ENCODE measurements at places on chromosomes 5 and 9.

DNA sequence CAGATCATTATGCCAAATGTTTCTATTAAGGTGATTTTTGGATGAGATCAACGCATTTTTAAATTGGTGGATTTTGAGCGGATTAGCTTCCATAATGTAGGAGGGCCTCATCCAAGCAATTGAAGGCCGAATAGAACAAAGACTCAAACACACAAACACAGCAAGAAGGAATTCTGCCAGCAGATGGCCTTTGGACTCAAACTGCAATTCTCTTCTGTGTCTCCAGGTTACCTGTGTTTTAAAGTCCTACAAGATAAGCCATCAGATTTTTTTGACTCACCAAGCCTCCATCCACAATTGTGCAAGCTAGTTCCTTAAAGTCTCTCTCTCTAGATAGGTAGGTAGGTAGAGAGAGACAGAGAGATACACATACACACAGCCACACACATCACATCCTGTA is 25.5 kb downstream of the CDH6 start:
- DNase-seq, result no peak

DNA sequence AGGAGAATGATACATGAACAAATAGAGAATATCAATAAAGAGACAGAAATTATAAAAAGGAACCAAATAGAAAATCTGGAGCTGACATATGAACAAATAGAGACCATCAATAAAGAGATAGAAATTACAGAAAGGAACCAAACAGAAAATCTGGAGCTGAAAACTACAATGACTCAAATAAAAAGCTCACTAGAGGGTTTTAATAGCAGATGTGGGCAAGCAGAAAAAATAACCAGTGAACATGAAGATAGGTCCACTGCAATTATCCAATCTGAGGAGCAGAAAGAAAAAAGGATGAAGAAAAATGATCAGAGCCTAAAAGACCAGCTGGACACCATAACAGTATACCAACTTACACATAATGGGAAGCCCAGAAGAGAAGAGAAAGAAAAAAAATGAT is 353.7 kb downstream of the ARL15 start:
- DNase-seq, result no peak

DNA sequence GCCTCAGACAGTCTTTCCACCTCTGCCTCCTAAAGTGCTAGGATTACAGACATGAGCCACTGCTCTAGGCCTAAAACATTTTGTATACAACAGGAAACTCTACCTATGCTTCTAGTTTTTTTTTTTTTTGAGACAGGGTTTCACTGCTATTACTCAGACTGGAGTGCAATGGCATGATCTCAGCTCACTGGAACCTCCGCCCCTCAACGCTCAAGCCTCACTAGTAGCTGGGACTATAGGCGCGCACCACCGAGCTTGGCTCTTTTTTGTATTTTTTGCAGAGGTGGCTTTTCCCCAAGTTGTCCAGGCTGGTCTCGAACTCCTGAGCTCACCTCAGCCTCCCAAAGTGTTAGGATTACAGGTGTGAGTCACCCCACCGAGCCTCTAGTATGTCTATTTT is 5.4 kb downstream of the HSPA9 start:
- no peak for DNase-seq

DNA sequence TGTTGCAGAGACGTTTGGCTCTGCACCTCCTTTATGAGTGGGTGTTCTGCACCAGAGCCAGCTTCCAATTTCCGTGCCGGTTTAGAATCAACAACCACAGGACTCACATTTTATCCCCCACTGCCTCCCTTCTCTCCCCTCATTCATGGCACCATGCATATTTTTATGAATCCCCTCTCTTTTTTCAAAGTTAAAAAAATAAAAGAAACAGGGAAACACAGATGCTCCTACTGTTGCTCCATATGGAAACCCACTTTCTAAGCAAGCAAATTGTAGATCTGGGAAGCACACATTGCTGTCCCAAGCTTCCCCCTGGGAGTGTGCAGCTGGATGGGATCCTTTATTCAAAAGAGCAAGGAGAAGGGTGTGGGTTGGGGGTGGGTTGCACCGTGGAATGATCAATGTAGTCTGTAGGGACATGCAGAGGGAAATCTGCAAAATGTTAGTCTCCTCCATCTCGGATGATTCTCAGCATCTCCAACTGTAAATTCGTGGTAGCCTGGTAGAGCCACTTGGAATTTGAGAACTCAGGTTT is 410.0 kb upstream of the ADAMTSL1 start:
- no peak for DNase-seq

- no peak for DNase-seq
Measured at GRCh38 chr5:178281331-178281730, 48.7 kb upstream of the PHYKPL start.

DNA sequence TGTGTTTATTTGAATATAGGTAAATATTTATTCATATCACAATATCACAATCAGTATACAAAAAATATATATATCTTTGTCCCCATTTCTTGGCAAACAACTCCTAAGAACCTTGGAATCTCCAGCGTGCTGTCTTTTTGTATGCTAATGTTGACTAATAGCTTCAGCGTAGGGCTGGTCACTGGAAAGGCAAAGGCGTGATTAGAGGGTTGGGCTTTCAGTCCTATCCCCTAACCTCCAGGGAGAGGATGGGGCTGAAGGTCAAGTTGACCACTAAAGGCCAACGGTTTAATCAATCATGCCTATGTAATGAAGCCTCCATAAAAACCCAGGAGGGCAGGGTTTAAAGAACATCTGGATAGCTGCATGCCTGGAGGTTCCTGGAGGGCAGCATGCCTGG is 79.6 kb upstream of the BNC2 start:
- DNase-seq, result no peak
